ENCODE measurements at places on chromosomes 12 and 14.

GRCh38 chr12:130640901-130641300 lies 75.2 kb downstream of the RIMBP2 start:
- no peak for DNase-seq

DNA sequence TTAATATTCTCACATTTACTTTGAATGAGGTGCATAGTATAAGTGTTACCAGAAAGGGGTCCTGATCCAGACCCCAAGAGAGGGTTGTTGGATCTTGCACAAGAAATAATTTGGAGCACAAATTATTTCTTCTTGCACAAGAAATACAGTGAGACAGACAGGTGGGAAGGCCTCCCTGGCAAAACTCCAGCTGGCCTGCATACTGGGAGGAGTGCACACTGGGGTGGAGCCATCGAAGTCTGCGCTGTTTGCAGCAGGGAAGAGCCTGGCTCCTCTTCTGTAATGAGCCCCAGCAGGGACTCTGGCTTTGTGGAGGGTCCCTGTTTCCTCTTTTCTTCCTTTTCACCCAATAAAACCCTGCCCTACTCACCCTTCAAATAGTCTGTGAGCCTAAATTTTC lies 141.6 kb downstream of the GLT1D1 start:
- no peak for DNase-seq

DNA sequence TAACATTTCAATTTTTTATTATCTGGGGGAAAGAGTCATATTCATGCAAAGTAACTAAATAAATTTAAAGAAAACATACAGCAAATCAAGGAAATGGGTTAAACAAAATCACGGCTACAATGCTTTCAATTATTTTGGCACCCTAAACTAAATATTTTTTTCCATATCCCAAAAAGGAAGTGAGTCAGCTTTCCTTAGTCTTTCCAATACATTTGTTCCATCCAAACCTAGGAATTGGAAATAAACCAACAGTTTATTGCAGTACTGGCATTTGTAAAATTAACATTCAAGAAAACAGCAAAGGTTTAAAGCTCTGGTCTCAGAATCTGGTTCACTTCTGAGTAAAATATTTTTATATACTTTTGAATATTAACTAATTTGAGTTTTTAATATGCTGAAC lies 89.2 kb downstream of the BCL2L14 start:
- no peak for DNase-seq

GRCh38 chr12:52704464-52704863 lies 1.1 kb upstream of the KRT77 start:
- DNase-seq: no peak

GRCh38 chr12:5916785-5917290 lies 28.2 kb downstream of the ANO2 start:
- DNase-seq: no peak
